HFF-Myc (cell line): ENCODE measurements at places on chromosomes 6 and 20.

DNA sequence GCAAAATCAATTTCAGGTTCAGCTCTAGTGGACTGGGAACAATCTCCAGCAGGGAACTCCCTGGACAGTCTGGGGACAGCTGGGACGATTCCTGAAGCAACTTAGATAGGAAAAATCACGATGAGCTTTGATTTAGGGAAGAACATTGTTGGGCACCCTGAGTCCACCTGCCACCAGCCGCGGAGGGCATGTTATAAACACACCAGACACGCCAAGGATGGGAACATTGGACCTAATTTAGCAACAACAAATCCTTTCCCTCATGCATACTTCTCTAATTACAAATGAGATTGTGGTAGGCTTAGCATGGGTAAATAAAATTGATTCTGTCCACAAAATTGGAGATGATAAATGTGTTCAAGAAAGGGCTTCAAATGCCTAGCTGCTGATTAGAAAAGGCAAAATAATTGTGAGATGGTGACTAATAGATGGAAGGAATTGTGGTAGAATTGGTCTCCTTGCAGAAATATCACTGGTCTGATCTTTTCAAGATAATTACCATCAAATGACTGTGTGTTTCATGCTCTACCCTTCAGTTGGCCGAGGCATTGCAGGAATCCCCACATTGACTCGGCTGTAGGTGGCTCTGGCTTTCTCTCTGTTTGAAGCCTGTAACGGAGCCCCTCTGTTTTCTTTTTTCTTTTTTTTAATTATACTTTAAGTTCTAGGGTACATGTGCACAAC lies 6.1 kb upstream of the NANP start:
- no peak for DNase-seq

- DNase-seq, result no peak
Measured at GRCh38 chr6:136085370-136086115, 164.6 kb downstream of the MTFR2 start.

- no peak for DNase-seq
Measured at GRCh38 chr6:489001-489400, 97.4 kb downstream of the IRF4 start.

GRCh38 chr20:48785801-48786200 lies 42.0 kb downstream of the PREX1 start:
- DNase-seq, result no peak

GRCh38 chr20:4067600-4068261 lies 52.4 kb upstream of the RNF24 start:
- no peak for DNase-seq

DNA sequence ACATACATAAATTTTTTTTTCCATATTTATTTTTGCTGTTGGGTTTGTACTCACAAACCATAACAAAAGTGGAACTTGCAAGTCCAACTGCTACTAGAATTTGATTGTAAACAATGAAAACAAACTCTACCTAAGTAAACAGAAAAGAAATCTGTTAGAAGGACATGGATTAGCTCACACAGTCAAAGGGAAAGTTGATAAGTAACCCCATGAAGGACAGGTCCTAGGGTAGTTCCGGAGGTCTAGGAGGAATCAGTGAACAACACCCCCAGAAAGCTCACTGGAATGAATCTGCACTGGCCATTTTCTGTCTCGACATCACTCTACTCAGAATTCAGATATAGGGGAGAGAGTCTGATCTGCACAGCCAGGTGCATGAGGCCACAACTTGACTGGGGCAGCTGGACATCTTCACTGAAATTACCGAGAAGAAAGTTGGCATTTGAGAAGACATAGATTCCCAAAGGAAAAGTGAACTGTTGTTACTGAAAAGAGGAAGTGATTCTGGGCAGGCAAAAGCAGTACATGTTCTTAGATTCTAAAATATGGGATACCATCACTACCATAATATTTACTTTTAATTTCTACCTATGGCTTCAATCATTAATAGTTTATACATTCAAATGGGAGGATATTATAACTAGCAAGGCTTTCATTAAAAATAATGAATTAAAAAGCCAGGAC lies 76.4 kb downstream of the HMGN3 start:
- DNase-seq, result no peak

DNA sequence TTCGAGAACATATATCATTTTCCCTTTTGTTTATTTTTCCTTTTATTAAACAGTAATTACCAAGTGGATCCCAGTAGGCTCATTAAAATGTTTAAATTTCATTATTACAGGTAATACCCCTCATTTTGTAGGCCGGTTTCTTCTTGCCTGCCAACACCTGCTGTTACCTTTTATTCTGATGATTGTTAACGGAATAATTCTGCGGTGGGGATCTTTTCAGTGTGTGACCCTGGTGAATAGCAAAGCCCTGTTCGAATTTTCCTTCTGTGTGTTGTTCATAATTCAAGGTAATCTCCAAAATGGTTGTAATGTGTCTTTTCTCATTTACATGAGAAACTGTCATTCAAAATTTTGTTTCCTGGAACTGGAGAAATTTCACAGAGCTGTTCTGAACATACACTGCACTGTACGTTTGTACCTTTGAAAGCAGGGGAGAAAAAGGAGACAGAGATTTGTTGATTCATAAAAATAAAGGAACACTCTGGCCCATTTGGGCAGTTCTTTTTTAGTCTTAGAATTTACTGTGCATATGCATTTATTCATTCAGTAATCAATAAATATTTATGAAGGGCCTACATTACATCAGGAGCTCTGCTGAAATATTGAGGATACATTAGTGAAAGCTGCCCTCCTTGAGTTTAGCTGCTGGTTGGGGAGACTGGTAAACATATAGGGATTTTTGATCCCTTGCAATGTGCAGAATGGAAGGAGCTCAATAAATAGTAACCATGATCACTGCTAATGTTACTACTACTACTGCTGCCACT lies 502.0 kb downstream of the QKI start:
- DNase-seq, result no peak

- DNase-seq, result no peak
Measured at GRCh38 chr20:45987108-45987780, 15.2 kb upstream of the ZNF335 start.

- no peak for DNase-seq
Measured at GRCh38 chr20:40966103-40966502, 62.5 kb upstream of the TOP1 start.

DNA sequence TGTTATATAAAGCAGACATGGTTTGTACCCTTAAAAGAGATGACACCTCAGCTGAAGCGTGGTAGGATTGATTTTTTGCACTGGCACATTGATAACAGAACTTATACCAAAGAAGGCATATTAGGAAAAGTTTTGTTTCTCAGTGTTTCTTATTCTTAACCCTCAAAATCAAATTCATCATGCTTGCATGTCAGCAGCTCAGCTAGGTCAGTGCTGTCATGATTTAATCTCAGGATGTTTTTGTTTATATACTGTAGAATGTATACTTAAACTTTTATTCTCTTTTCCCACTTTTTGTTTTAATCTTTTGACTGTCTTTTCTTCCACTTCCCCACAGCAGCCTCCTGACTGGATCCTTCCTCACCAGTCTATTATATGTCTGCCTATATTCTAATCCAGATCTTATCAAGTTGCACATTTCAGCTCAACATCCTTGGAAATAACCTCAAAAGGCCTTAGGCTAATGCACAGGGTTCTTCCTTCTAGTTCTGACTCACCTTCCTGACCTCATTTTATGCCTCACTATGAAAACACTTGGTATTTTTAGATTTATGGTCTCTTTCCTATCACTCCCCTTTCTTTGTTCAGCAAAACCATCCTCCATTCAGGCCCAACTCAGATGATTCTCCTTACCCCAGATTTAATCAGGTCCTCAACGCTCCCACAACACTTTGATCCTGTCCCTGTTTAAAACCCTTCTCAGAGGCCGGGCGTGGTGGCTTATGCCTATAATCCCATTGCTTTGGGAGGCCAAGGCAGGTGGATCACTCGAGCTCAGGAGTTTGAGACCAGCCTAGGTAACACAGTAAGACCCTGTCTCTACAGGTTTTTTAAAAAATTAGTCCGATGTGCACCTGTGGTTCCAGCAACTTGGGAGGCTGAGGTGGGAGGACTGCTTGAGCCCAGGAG lies 7.2 kb downstream of the HEBP2 start:
- DNase-seq, result peak; percentile 44

DNA sequence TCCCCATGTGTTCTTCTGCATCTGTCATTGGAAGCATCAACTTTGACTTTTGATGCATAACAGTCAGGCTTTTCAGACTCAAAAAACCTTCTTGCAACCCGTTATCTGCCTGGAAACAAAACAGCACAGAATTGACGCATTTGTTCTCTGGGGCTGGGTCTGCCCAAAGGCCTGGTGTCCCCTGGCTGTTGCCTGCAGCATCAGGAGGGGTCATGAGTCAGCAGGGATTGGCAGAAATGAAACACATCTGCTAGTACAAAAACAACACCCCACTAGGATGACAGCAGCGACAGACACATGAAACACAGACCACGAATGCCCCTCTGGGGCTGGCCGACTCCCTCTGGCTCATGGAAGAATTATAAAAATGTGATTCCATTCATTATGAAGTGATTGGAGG lies 157.6 kb upstream of the INSM1 start:
- peak; percentile 14 for DNase-seq

GRCh38 chr6:31861919-31862343 lies 690 bp downstream of the NEU1 start:
- no peak for DNase-seq
